ENCODE measurements at places on chromosomes 12 and 14.

DNA sequence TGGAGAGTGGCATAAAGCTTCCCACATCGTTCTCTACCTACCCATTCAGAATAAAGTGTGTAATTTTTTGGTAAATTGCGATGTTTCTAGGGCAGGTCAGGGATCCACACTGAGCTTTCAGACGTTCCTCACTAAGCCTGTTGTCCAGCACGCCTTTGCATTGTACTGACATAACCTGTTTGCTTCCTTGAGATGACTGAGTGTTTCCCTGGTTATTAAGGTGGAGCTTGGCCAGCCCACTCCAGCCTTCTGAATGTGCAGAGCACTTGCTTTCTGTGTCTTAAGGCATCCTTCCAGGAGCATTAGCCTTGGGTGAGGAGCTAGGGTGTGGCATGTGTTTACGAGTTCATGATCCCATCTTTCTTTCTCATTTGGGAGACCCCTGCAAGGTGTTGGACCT is 96.4 kb downstream of the TMEM260 start:
- DNase-seq = no peak

DNA sequence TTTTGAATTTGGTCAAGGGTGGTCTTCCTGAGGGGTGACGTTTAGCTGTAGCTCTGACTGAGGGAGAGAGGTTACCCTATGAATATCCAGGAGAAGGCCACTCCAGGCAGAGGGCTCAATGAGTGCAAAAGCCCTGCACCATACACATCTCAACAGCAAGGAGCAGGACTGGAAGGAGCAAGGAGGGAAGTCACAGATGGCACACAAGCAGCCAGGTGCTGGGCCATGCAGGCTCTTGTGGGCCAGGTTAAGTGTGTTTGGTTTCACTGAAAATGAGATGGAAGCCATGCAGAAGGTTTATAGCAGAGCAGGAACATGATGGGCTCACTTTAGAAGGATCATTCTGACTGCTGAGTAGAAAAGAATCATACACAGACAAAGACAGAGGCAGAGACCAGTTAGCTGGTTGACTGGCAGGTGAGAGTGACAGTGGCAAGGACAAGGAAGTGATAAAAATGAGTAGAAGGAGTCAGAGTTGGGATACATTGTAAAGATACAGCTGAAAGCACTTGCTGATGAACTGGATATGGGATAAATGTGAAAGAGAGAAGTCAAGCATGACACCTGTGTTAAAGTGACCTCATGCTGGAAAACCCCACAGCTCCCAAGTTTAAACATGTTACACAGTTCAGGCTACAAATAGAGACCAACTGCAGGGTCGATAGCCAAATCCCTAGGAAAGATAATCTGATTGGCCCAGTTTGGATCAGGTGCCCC is 81.2 kb downstream of the PRKD1 start:
- DNase-seq = no peak

- no peak for DNase-seq
These were observed 25.5 kb downstream of the ATF7 start for GRCh38 chr12:53600490-53601295.

GRCh38 chr12:124564232-124564958 is 3.0 kb downstream of the NCOR2 start:
- DNase-seq = no peak

DNA sequence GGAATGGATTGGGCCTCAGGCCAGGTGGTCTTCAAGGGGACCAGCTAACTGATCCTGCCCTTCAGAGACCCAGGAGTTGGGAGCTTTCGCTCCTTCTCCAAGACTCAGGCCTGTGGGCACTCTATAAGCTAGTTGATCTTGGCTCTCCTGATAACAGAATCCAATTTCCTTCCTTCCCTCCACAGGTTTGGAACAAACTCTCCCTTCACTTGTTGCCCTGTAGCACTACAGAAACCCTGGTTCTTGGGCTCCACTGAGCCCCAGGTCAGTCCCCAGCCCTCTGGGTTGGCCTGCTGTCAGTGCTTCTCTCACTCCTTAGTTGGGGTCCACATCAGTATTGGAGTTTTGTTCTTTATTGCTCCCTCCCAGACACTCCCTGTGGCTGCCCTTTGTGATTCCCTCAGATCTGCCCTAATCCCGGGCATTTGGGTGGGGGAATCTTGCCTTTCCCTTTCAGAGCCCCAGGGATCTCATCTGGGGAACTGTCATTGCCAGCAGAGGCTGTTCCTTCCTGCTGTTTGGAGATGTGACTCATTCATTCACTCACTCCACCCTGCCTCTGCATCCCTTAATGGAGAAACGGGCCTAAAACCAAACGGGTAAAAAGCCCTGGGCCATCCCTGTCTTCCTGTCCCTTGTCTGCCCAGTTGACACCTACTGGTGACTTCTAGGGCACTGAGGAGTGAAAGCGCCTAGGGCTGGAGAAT is 4.4 kb upstream of the GPD1 start:
- DNase-seq = no peak

Measured in activated naive CD4-positive, alpha-beta T cell treated with anti-CD3 and anti-CD28 coated beads, Interleukin-2, amount 10 ng/mL, durations not matched to agents 7 days and 5 days (primary cell).